ENCODE measurements at places on chromosomes 1 and 21.
A peak's percentile ranks its signal among the peaks of the same experiment; 100 is the strongest.

DNA sequence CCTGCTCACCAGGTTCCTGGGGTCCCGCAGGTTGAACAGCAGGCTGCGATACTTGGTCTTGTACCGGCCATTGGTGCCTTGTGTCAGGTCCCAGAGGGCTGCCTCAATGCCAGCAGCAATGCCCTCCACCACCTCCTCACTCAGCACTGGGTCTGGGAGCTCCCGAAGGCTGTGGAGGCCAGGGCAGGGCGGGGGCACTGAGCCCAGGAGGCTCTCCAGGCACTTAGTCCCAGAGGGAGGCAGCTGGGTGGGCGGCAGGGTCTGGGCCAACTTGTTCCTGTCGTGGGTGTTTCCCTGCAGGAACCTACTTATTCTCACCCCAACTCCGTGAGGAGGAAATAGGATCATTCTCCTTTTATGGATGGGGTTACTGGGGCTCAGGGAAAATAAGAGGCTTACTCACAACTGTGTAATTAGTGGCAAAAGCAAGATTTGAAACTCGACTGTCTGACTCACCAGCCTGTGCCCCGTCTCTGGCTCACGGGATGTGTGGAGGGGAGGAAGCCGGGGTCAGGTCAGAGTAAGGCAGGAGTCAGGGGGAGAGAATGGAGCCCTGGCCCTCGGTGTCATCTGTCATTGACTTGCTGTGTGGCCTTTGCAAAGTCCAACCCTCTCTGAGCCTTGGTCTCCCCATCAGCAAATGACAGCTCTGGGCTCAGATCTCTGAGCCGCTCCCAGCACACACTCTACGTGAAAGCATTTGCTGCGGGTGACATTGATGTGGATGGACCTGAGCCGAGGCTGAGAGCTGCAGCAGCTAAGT, 17.2 kb downstream of the SPOCD1 start:
- DNase-seq: no peak

- DNase-seq: no peak
Observed at GRCh38 chr1:155173478-155174323, at the start of gene TRIM46. Gene TRIM46 (plus strand): TSS chr1:155173849. CDS start chr1:155173967, 118 bp downstream.

- DNase-seq: no peak
Observed at GRCh38 chr21:42570841-42571387, 57.3 kb downstream of the SLC37A1 start.

- peak; percentile 31 for DNase-seq
Observed at GRCh38 chr1:3564921-3565831, 46.1 kb downstream of the MEGF6 start.

DNA sequence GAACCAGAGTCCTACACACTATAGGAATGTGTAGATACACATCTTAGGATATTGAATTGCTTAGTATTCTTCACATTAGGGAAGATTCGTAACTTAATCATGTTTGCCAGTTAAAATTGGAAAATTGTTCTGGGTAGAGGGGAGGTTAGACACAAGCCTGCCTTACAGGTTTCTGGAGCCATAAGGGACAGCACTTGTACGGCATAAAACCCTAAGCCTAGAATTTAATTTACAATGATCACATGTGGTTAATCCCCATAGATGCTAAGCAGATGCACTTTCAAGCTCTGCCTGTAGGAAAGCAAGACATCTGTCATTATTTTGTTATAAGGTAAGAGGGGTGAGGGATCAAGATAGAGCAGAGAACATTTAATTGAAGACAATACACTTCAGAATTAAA, 820.7 kb downstream of the NCAM2 start:
- no peak for DNase-seq

DNA sequence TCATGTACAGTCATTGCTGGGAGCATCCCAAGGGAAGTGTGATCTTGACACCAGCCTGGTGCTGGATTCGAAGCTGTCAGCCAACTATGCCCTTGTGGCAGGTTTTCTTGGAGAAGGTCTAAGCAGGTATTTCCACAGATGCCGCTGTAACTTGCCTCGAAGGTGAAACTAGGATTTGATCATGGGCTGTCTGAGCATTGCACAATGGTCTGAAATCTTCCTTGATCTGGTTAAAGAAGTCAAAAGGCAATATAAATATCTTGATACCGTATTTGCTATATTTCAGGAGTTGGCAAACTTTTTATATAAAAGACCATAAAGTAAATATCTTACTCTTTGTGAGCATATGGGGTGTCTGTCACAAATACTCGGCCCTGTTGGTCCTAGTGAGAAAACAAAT, 206.8 kb downstream of the LYPLAL1 start:
- DNase-seq: no peak

- no peak for DNase-seq
Observed at GRCh38 chr1:17192394-17193221, 12.3 kb upstream of the PADI1 start.

GRCh38 chr21:38048167-38048566, 131.9 kb upstream of the KCNJ6 start:
- DNase-seq: no peak

DNA sequence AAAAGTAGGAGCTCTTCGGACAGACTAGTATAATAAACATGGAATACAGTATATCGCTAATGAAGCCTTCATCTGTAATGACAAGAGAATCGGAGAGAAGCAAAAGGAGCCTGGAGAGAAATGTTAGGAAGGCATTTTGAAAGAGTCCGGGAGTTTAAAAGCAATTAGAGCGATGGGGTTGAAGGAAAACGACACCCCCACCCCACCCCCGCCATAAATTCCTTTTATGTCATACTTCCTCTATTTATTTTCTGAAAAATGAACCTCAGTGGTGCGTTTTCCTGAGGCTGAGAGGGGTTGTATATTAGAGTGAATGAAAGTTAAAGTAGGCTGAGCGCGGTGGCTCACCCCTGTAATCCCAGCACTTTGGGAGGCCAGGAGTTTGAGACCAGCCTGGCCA, 635 bp upstream of the APH1A start:
- DNase-seq: no peak

GRCh38 chr1:213357403-213357802, 306.4 kb downstream of the RPS6KC1 start:
- no peak for DNase-seq

DNA sequence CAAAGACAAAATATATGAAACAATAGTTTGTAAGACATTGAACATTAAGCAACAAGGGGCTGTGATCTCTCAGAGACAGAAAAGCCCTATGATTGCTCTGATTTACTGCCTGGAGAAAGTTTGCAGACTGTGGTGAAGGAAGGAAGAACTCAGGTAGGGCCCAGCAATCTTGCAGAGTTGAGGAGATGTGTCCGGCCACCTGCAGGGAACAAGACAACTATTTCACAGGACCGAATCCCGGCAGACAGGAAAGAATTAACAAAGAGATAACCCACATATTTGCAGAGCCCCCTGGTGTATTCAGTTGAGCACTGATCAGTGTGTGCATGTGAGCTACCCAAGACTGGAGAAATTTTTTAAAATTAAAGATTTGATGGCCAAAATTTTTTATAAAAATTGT, 58.3 kb upstream of the FMN2 start:
- DNase-seq: no peak

DNA sequence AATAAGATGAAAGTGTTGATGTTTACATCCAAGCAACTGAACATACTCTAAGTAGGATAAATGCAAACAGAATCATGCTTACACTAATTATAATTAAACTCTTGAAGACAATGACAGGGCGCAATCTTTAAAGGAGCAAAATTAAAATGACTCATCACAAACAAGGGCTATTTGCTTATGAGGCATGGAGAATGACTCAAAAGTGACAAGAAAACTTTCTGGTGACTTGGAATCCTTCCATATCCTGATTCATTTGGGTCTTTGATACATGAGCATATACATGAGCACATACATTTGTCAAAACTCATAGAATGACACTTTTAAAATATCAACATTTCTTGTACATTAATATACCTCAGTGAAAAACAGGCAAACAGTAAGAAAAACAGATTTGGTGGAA, 1632.3 kb downstream of the KCNT2 start:
- no peak for DNase-seq

GRCh38 chr1:47184090-47184821, 5.6 kb downstream of the PDZK1IP1 start:
- DNase-seq: no peak

DNA sequence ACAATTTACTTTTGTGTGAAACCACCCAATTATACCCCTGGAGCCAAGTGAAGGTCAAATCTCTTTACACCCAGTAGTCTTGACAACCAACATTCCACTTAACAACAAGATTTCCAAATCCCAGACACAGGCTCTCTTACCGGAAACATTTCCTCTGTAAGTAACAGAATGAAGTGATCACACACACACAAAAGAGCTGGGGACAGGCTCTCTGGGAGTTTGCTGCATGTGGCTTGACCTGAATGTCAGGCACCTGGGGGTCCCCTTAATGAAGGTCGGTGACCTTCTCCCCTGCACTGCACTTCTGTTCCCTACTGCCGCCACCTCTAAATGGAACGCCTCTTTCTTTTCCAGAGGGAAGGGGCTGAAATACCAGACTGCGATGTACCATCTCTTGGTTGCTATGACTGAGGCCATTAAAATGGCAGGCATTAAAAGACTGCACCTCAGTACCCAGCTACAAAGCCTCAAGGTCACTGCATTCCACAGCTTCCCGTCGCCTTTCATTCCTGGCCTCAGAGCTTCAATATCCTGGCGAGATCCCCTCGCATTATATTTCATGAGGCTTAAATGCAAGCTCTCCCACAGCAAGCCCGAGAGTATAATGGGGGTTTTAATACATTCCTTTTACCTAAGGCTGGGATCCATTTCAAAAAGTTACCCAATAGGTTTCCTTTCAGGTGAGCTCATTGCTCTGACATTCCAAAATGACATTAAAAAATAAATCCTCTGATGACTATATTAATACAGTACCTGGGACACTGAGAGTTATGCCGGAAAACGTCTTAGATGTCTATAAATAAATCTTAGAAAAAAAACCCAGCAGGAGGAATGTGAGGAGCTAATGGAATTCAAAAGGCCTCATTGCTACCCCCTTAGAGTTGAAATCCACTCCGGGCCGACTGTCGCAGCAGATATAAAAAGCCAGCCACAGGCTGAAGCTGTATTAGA, 90.9 kb upstream of the DIRAS3 start:
- no peak for DNase-seq

- no peak for DNase-seq
Observed at GRCh38 chr1:181514298-181515290, 31.3 kb downstream of the CACNA1E start.

DNA sequence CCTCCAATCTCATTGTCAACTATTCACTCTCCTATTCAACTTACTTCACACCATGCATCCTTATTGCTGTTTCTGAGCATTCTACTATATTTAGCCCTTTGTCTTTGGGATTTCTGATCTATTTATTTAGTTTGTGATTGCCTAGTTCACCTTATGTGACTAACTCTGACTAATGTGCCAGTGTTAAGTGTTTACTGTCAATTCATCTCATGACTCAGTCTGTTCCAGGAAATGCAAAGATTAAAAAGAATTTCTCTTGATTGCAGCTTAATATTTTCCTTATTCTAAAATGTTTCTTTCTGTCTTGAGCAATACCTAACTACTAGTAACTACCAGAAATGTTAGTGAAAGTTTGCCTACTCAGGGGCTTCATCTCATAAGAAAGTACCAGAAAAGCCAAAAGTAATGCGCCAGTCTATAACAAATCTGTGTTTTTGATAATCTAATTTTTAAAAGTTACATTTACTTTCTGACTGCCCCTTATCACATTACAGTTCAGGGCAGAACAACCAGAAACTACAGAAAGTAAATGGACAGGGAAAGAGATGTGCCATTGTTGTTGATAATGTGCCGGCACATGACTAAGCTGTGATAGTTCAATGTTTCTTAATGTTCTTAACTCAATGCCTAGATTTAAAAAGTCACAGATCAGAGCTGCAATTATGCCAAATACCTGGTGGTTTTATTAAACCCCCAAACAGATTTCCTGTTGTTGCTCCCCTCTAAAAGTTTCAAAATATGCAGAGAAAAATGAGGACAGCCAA, 556.5 kb downstream of the PTBP2 start:
- DNase-seq: no peak

DNA sequence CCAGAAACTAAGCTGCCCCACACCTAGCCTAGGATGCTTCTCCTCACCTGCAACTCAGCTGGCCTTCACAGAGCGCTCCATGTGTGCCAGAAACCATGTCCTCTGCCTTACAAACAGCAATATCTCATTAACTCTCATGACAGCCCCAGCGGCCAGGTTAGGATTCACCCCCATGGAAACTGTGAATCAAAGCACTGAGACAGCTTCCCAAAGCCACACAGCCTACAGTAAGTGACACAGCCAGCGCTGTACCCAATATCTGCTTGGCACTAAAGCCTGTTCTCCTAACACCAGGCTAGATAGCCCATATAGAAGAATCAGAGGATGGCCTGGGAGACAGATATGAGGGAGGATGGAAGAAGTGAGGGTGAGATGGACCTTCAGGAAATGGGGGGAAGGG, 13.5 kb downstream of the KCNN3 start:
- no peak for DNase-seq

- no peak for DNase-seq
Observed at GRCh38 chr1:204756811-204757210, 71.3 kb upstream of the LRRN2 start.

- no peak for DNase-seq
Observed at GRCh38 chr21:29195981-29196669, 65.7 kb downstream of the MAP3K7CL start.

DNA sequence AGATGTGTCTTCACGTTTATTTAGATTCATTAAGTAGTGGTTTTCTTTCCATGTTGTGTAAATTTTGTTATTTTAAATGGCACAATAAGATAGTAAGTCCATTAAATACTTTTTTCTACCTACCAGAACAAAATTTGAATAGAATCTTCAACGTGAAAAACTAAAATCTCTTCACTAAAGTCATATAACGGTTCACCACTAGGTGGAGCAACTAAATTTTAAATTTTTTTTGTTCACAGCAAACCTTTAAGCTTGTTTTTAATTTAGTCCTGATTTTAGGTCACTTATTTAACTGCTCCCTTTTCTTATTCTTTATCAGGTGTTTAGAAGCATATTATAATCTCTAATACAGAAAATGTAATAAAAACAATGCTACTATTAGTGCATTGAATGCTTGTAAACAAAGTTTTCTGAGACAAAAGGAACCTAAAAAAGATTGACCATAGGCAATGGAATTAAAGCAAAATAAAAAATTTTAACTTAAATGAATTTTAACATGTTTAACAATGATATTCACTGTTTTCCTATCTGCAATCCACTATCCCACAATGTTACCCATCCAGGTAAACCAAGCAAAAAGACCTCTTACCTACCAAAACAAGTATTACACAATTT, 28.3 kb upstream of the PKN2 start:
- DNase-seq: no peak

- DNase-seq: no peak
Observed at GRCh38 chr1:59367301-59368007, 70.6 kb downstream of the FGGY start.

Data from iPS DF 6.9 (cell line).